ENCODE measurements at places on chromosomes 2 and 18. TPM values are rescaled to one million over a fixed set of nuclear protein-coding genes. Genes with fewer than 3 reads are reported as not detected.
A peak's percentile ranks its signal among the peaks of the same experiment; 100 is the strongest.

GRCh38 chr18:24843123-24843522 lies 382.7 kb downstream of the HRH4 start:
- DNase-seq = no peak

- DNase-seq = no peak
Observed at GRCh38 chr2:196745711-196746110, 53.8 kb downstream of the GTF3C3 start.

DNA sequence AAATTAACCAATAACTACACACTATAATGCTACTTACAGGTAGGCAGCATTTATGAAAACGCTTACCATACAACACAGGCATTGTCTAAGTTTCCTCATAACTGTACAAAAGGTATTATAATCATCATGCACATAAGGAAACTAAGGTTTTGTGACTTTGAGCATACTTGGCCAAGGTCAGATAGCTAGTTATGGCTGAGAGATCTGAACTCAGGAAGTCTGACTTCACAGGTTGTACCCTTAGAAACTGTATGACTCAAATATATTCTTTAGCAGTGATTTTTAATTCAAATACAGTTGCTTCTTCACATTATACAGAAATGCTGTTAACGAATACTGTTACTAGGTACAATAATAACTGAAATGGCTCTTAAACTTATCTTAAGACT lies 89.3 kb downstream of the TRIP12 start:
- no peak for DNase-seq

- peak; percentile 60 for DNase-seq
Observed at GRCh38 chr18:63157293-63158011, 162.1 kb downstream of the BCL2 start.

GRCh38 chr2:40435426-40436092 lies 16.3 kb downstream of the SLC8A1 start:
- no peak for DNase-seq

DNA sequence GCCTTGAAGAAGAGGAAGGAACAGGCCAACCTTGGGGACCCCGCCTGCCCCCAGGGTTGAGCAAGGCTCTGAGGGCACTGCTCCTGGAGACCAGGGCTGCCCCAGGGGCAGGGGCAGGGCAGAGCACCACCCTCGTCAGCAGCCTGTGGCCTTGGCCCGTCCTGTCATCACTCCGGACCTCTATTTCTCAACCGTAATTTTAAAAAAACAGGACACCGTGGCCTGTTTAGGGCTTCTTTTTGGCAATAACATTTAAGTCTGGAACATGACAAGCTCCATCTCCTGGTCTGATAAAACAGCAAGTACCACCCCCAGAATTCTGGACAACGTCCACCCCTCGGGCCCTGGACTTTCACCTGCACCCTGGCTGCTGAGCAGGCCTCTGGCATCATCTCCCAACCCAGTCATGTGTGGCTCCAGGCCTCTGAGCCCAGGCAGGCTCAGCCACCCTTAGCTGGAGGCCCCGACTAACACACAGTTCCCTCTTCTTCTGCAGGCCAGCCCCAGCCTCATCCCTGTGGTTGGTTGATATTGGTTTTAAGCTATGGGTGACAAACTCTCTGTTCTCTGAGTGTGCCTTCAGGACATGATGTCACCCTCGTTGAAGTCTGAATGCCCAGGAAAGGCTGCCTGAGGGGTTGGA lies 22.6 kb upstream of the ID2 start:
- DNase-seq = no peak

GRCh38 chr2:204428675-204429074 lies 116.6 kb upstream of the PARD3B start:
- no peak for DNase-seq

GRCh38 chr2:214322662-214323061 lies 88.2 kb upstream of the VWC2L start:
- no peak for DNase-seq

DNA sequence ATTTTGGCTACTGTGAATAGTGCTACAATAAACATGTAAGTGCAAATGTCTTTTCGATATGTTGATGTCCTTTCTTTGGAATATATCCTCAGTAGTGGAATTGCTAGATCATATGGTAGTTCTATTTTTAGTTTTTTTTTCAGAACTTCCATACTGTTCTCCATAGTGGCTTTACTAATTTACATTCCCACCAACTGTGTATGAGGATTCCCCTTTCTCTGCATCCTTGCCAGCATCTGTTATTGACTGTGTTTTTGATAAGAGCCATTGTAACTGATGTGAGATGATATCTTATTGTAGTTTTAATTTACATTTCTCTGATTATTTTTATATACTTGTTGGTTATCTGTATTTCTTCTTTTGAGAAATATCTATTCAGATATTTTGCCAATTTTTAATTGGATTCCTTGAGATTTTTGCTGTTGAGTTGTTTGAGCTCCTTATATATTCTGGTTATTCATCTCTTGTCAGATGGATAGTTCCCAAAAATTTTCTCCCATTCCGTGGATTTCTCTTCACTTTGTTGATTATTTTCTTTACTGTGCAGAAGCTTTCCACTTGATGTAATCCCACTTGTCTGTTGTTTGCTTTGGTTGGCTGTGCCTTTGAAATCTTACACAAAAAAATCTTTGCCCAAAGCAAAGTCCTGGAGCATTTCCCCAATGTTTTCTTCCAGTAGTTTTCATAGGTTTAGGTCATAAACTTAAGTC lies 532.3 kb downstream of the PID1 start:
- no peak for DNase-seq

DNA sequence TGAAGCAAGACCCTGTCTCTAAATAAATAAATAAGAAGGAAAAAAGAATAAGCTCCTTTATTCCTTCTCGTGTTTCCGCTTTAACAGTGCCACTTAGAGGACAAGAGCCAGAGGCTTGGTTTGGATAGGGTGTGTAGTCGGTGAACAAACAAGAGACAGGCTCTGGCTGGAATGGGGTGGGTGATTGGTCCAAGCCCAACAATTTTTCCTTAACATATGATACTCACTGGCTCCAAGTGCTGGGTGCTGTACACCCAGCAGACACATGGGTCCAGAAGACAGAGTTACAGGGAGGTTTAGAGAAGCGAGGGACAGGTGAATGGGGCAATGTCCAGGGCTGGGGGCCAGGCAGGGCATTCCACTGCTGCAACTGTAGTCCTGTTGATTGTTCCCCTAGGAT lies 77.8 kb downstream of the NCAPH start:
- DNase-seq = peak; percentile 58

DNA sequence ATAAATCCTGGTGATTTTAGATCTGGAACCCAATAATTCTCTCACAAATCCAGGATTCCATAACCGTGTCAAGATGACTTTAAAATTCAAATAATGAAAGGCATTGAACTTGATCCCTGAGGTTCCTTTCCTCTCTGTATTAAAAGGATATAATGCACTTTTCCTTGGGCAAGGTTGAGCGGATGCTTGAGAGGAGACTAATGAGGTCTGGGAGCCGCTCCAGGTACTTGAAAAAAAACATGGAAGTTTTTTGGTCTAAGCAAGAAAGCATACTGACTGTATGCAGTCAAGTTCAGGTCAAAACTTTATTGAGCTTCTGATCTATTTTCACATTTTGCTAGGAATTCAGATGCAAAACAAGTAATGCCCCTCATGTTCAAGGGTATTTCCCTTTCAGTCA lies 318.5 kb downstream of the RAD51AP2 start:
- DNase-seq = peak; percentile 14

GRCh38 chr2:60413814-60414168 lies 139.7 kb downstream of the BCL11A start:
- DNase-seq = no peak

DNA sequence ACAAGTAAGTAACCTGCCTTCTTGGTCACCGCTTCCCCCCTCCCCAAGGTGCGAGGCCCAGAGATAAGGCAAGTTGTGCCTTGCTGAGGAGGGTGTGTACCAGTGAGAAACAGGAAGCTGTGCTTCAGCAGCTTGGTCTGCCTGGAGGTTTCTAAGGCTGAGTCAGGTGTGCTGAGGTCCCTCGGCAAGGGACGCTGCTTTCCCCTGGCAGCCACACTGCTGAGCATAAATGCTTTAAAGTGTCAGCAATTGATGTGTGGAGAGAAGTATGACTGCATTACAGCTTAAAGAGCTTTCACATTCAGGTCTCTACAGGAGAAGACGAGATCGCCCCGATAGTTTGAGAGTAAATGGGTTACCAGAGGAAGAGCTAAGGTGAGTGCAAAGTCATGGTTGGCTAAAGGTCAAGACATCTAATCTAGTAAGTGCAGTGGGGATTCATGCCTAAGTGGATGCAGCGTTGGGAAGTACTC lies 86.9 kb downstream of the LIMS1 start:
- DNase-seq = peak; percentile 41

GRCh38 chr2:120887320-120887697 lies 151.6 kb downstream of the GLI2 start:
- no peak for DNase-seq

GRCh38 chr18:6056171-6056910 lies 161.0 kb upstream of the TMEM200C start:
- no peak for DNase-seq

DNA sequence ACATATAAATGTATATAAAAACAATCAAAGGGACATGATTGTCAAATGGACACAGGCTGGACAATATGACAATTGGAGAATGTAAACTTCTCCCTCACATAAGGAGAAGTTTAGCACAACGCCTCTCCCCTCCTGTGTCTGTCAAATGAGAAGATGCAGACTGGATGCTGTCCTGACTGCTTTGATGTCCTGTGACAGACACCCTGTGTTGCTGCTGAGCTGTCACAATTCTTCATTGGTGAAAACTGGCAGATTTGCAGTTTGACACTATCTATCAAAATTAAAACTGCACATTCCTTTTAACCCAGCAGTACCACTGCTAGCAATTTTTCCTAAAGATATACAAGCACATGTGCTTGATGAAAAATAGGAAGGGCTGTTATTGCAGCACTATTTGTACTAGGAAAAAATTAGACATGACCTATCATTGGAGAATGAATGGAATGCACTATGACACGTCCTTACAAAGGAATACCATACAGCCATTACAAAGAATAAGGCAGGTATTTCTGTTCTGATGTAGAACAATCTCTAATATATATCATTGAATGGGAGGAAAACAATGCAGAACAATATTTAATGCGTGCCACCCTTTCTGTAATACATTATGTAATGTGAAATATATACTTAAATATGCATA lies 12.4 kb downstream of the DPYSL5 start:
- DNase-seq = no peak

DNA sequence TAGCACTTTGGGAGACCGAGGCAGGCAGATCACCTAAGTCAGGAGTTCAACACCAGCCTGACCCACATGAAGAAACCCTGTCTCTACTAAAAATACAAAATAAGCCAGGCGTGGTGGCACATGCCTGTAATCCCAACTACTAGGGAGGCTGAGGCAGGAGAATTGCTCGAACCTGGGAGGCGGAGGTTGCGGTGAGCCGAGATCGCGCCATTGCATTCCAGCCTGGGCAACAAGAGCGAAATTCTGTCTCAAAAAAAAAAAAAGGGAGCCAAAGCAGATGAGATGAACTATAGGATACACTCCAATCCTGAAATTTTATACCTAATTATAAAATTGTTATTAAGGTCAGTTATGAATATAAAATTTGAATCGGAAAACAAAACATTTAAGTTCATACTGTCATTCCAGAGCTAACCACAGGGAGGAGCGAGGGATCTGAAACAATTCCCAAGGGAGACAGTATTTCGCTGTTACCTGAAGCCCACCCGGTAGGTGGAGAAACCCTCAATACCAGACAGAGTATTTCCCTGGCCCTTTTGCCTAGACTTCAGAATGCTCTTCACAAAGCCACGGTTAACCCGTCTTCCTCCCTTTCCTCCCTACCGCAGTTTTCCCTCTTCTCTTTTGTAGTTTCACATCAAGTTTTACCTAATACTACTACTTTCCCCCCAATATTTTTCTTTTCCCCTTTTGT lies 1.4 kb downstream of the PPM1G start:
- DNase-seq = peak; percentile 59

- no peak for DNase-seq
Observed at GRCh38 chr2:75540994-75541393, 19.7 kb downstream of the EVA1A start.

GRCh38 chr2:15869396-15869795 lies 71.0 kb upstream of the MYCN start:
- no peak for DNase-seq

- DNase-seq = no peak
Observed at GRCh38 chr2:220466251-220466691, 838.8 kb downstream of the SLC4A3 start.

DNA sequence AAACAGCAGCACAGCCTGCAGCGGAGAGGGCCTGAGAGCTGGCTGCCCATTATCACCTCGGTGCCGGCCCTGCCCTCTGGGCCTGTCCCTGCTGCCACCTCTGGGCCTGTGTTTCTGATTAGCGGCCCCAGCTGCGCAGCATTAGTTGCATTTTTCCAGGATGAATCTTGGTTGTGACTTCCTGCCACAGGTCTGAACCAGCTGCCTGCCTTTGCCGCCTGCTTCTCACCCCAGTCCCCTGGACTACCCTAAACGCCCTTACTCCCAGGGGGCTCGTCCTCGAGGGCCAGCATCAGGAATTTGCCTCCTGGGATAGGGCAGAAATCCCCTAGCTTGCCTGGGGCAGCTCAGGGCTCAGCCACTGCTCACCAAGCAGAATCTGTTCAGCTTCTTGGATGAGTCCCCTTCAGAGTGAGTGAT lies 342.8 kb downstream of the DYSF start:
- peak; percentile 23 for DNase-seq

DNA sequence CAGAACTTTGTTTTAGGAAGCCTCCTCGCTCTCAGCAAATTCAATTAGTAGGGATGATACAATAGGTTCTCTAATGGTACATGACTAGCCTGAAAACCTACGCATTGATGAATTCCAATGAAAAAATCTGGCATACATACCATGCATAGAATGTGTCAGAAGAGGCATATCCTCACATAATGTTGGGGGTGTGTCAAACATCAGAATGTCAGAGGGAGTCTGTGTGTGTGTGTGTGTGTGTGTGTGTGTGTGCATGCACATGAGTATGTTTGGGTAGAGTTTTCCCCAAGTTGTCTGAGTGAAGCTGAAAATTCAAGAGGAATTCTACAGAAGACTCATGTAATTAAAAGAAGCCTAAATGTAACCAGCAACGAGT lies 78.5 kb downstream of the FIGN start:
- no peak for DNase-seq

DNA sequence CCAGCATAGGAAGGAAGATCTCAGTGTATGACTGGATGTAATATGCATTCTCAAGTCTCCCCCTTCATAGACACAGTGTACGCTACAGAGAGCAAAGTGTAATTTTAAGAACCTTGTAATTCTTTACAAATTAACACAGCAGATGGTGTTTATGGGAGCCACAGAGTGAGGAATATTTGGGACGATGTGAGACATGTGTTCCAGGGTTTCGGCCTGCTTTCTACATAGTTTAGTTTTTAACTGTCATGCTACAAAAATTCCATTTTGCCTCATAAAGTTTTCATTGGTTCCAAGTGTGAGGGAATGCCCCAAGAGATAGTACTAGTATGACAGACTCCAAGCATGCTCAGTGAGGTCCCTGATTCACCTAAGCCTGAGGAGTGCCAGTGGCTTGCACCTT lies 76.2 kb upstream of the LRRTM1 start:
- DNase-seq = no peak

Gene SAG
- not detected for total RNA-seq

Gene RAD51AP2
- total RNA-seq = 0.10 TPM

Gene NYAP2
- 0.10 TPM for total RNA-seq

Gene AQP12B
- not detected for total RNA-seq

Gene IL1R2
- 5.7 TPM for total RNA-seq

Gene SKA1
- total RNA-seq = 2.6 TPM

Gene EFHD1
- 4.9 TPM for total RNA-seq

Gene SERPINB12
- total RNA-seq = 2.6 TPM

Gene GAREM2
- 1.8 TPM for total RNA-seq

Gene LCT
- total RNA-seq = not detected

Gene IL1RN
- 44.7 TPM for total RNA-seq

Gene SFTPB
- 21.7 TPM for total RNA-seq

Gene DSC3
- 67.4 TPM for total RNA-seq

Gene L3MBTL4
- total RNA-seq = 6.5 TPM

Gene HOXD13
- not detected for total RNA-seq

Gene ERMN
- not detected for total RNA-seq

Gene UGT1A3
- total RNA-seq = 0.51 TPM
